ENCODE measurements at places on chromosomes 13 and 19.

- DNase-seq: no peak
Measured at GRCh38 chr13:23673867-23674605, 103.8 kb downstream of the TNFRSF19 start.

- DNase-seq: peak; percentile 65
Measured at GRCh38 chr19:1624458-1624857, 19.2 kb upstream of the UQCR11 start.

DNA sequence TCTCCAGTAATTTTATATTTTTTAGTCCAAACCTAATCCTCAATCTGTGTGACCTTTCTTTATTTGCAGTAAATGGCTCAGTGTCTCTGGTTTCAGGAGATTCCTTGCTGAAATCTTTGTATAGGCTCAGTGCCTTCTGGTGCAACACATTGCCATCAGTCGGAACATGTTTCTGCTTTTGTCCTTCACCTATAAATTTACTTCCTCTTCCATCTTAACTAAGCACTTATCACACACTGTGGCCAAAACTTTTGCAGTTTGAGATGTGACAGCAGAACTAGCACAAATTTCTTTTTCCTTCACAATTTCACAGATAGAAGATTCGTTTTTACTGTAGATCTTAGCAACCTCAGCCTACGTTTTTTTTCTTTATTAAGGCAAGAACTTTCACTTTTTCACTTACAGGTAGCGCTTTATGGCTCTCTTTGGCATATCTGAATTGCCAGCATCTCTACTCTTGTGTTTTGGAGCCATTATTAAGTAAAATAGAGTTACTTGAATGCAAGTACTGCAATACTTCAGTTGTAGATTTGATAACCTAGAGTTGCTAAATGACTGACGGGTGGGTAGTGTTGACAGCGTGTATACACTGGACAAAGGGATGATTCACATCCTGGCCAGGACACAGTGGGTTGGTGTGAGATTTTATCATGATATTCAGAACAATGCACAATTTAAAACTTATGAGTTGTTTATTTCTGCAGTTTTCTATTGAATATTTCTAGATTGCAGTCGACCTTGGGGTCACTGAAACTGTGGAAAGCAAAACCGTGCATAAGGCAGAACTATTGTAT, 44.3 kb downstream of the NDFIP2 start:
- no peak for DNase-seq

DNA sequence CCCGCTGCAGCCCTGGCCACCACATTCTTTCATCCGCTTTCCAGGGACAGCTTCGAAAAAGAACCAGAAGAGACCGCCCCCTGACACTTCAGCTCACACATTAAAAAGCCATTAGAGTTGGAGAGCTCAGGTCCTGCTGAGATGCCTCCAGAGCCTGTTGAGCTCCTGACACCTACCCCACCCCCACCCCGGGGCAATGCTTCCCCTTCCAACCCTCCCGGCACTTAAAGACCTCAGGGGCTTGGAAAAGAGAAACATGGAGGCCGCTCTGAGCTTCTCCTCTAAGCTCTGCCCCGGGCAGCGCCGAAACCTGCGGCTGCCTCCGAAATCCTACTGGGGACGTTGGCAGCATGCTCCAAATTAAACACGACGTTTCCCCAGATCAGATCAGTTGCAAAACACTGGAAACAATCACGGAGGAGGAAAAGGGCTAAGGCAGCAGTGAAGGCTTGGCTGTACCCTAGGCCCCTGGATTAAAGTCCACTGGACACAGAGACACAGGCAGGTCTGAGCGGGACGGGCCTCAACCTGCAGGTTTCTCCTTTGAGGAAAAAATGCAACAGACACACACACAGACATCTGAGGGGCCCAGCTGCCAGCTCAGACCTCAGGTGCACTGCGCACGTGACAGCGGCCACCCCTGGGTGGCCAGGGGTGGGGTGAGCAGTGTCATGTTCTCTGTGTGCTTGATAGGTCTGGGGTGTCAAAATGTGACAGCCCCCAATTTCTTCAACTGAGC, 9.6 kb downstream of the SH3GL1 start:
- peak; percentile 69 for DNase-seq

- no peak for DNase-seq
Measured at GRCh38 chr19:19493841-19494546, 21.4 kb downstream of the TSSK6 start.

- DNase-seq: peak; percentile 35
Measured at GRCh38 chr13:44052780-44053184, 173.1 kb downstream of the LACC1 start.

- DNase-seq: no peak
Measured at GRCh38 chr13:108621462-108621861, 7.9 kb upstream of the MYO16 start.

Measured in muscle of leg (tissue), 16 donors.